Heart right ventricle (tissue), 16 donors: ENCODE measurements at places on chromosomes 5 and 9. TPM values are rescaled to one million over a fixed set of nuclear protein-coding genes. Genes with fewer than 3 reads are reported as not detected.

RNF180 gene
- 1.0 TPM for polyA plus RNA-seq

DNA sequence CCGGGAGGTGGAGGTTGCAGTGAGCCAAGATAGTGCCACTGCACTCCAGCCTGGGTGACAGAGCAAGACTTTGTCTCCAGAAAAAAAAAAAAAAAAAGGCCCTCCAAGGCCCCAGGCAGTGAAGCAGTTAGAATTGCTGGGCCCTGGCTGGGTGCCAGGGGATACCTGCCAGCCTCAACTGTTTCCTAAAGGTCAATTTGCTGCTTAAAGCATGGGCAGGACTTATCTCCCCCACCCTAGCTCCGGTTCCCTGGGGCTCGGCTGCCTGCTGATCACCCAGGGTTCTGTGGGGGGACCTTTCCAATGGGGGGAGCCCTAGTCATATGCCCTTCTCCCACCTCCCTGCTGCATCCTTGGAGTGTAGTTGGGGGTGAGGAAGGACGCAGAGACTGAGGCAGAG lies 25.7 kb downstream of the NCS1 start:
- peaks cover 12% of the 10 kb centered on the region for H3K4me1 ChIP-seq
- H3K27ac ChIP-seq, result no peak overlapping the region
- no peak for DNase-seq
- H3K36me3 ChIP-seq, result no peaks in the 10 kb centered on the region

RANBP6 gene
- 8.7 TPM for polyA plus RNA-seq

GRCh38 chr9:75803130-75803529 lies 87.3 kb upstream of the PCSK5 start:
- no peaks in the 10 kb centered on the region for H3K4me1 ChIP-seq
- DNase-seq, result no peak

SPACA9 gene
- 1.7 TPM for polyA plus RNA-seq

DNA sequence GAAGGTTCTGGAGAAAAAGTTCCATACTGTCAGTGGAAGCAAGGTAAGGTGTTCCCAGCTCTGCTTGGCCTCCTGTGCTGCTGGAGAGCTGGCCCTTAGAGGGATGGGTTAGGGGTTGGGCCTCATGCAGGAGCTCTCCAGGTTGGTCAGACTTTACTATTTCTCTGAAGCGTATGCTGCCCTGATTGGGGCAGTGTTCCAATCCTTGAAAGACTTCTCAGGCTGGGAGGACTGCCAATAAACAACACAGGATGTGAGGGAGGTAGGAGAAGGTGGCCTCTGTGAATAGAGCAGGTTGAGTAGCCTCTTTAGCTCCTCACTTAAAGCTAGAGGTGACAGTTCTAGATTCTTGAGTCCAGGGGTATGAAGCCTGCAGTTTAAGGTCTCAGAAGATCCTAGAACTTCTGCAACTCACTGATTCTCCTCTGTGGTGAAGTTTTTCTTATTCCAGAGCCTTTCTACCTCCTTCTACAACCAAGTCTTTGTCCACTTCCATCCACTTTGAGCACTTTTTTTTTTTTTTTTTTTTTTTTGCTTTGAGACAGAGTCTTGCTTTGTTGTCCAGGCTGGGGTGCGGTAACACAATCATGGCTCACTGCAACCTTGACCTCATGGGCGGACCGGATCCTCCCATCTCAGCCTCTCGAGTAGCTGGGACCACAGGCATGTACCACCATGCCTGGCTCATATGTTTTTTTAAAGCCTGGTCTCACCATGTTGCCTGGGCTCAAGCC lies 3.0 kb downstream of the HNRNPAB start:
- no peak overlapping the region for H3K27ac ChIP-seq
- peak; percentile 39 for DNase-seq
- H3K36me3 ChIP-seq, result peaks cover 69% of the 10 kb centered on the region
- no peaks in the 10 kb centered on the region for H3K27me3 ChIP-seq
- peaks cover 35% of the 10 kb centered on the region for H3K4me1 ChIP-seq

- DNase-seq, result peak; percentile 45
- no peaks in the 10 kb centered on the region for H3K27me3 ChIP-seq
- no peak overlapping the region for H3K27ac ChIP-seq
- H3K4me1 ChIP-seq, result peaks cover 60% of the 10 kb centered on the region
Observed at GRCh38 chr9:94882966-94883641, 156.6 kb downstream of the AOPEP start.

GRCh38 chr9:129801504-129801903 lies 1.5 kb upstream of the TOR1B start:
- no peak for DNase-seq
- H3K4me1 ChIP-seq, result peaks cover 26% of the 10 kb centered on the region
- no peaks in the 10 kb centered on the region for H3K27me3 ChIP-seq
- no peak overlapping the region for H3K4me3 ChIP-seq
